Testis (tissue), 5 donors: ENCODE measurements at places on chromosomes 12 and 14. TPM values are rescaled to one million over a fixed set of nuclear protein-coding genes. Genes with fewer than 3 reads are reported as not detected.

Gene PGF
- 6.5 TPM for total RNA-seq

Gene KCNC2
- total RNA-seq, result 0.39 TPM

Gene FOXN4
- total RNA-seq, result 9.0 TPM

GRCh38 chr14:24434036-24434435, 4.3 kb downstream of the KHNYN start:
- no peak overlapping the region for H3K4me3 ChIP-seq
- H3K4me1 ChIP-seq, result peaks cover 25% of the 10 kb centered on the region
- H3K27me3 ChIP-seq, result no peaks in the 10 kb centered on the region
- H3K36me3 ChIP-seq, result no peaks in the 10 kb centered on the region
- DNase-seq, result no peak

GRCh38 chr14:24938593-24938992, 111.4 kb downstream of the STXBP6 start:
- no peaks in the 10 kb centered on the region for H3K36me3 ChIP-seq
- no peaks in the 10 kb centered on the region for H3K27me3 ChIP-seq
- no peak for DNase-seq
- H3K27ac ChIP-seq, result no peak overlapping the region

GRCh38 chr12:105201299-105201698, 34.7 kb downstream of the APPL2 start:
- DNase-seq, result no peak
- peaks cover 7% of the 10 kb centered on the region for H3K4me1 ChIP-seq
- H3K27me3 ChIP-seq, result no peaks in the 10 kb centered on the region

GRCh38 chr12:38516418-38516817, 199.8 kb downstream of the ALG10B start:
- no peaks in the 10 kb centered on the region for H3K36me3 ChIP-seq
- no peaks in the 10 kb centered on the region for H3K4me1 ChIP-seq
- H3K4me3 ChIP-seq, result no peak overlapping the region
- DNase-seq, result no peak

DNA sequence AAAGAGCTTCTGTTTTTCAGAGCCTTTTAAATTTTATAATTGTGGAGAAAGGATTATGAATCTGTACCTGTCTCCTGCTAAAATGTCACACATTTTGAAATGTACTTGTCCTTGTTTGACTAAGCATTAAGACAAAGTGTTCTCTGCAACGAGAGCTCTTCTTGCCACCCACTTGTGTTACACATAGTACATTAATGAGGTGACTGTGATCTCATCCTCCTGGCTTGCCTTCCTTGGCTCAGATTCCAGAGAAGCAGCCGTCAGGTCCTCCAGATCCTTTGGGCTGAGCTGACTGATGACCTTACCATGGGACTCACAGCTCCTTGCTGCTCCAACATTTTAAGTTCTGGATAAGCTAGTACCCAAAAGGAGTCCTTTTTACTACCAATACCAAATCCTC, 81.4 kb downstream of the BBS10 start:
- H3K27me3 ChIP-seq, result no peaks in the 10 kb centered on the region
- H3K4me1 ChIP-seq, result no peaks in the 10 kb centered on the region
- no peak for DNase-seq
- no peak overlapping the region for H3K27ac ChIP-seq
- H3K4me3 ChIP-seq, result no peak overlapping the region
- H3K36me3 ChIP-seq, result no peaks in the 10 kb centered on the region

DNA sequence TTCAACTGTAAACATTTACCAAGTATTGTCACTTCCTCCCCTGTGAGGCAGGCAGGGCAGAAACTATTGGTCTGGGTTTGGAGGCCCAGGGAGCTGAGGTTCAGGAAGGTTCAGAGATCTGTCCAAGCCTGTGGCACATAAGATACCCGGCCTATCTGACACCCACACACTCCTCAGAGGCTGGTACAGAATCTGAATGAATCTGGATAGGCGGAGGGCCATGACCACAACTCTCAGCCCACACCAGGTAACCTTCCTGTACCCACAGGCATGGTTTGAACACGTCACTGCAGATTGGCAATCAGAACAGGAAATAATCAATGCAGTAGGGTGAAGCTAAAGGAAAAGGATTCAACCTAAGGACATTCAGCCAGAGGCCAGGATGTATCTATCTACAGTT, 92.8 kb upstream of the TMCC3 start:
- no peaks in the 10 kb centered on the region for H3K36me3 ChIP-seq
- no peak overlapping the region for H3K27ac ChIP-seq
- no peaks in the 10 kb centered on the region for H3K27me3 ChIP-seq
- no peak overlapping the region for H3K4me3 ChIP-seq
- no peaks in the 10 kb centered on the region for H3K4me1 ChIP-seq

GRCh38 chr12:77774761-77775160, 55.9 kb upstream of the NAV3 start:
- H3K27me3 ChIP-seq, result no peaks in the 10 kb centered on the region
- no peak overlapping the region for H3K4me3 ChIP-seq
- no peaks in the 10 kb centered on the region for H3K4me1 ChIP-seq
- no peaks in the 10 kb centered on the region for H3K36me3 ChIP-seq
- H3K27ac ChIP-seq, result no peak overlapping the region
- no peak for DNase-seq

GRCh38 chr12:76962099-76962498, 83.3 kb upstream of the CSRP2 start:
- no peak overlapping the region for H3K4me3 ChIP-seq
- no peaks in the 10 kb centered on the region for H3K4me1 ChIP-seq
- no peaks in the 10 kb centered on the region for H3K36me3 ChIP-seq

DNA sequence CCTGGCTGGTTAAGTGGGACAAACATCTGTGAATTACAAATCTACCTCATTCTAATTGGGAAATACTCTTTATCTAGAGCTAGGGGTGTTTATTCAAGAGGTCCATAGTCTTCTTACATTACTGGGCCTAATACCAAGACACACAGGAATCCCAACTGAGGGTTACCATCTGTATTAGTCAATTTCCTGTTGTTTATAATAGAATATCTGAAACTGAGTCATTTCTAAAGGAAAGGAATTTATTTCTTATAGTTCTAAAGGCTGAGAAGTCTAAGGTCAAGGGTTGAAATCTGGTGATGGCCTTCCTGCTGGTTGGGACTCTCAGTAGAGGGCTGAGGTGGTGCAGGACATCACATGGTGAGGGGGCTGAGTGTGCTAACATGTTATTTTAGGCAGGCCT, 36.0 kb downstream of the RTRAF start:
- no peak for DNase-seq
- no peaks in the 10 kb centered on the region for H3K36me3 ChIP-seq
- H3K4me1 ChIP-seq, result no peaks in the 10 kb centered on the region
- no peak overlapping the region for H3K4me3 ChIP-seq
- H3K27me3 ChIP-seq, result no peaks in the 10 kb centered on the region

- no peak for DNase-seq
- H3K36me3 ChIP-seq, result no peaks in the 10 kb centered on the region
- no peaks in the 10 kb centered on the region for H3K4me1 ChIP-seq
- no peak overlapping the region for H3K4me3 ChIP-seq
- no peaks in the 10 kb centered on the region for H3K27me3 ChIP-seq
Observed at GRCh38 chr14:62436261-62436660, 609.0 kb downstream of the KCNH5 start.

DNA sequence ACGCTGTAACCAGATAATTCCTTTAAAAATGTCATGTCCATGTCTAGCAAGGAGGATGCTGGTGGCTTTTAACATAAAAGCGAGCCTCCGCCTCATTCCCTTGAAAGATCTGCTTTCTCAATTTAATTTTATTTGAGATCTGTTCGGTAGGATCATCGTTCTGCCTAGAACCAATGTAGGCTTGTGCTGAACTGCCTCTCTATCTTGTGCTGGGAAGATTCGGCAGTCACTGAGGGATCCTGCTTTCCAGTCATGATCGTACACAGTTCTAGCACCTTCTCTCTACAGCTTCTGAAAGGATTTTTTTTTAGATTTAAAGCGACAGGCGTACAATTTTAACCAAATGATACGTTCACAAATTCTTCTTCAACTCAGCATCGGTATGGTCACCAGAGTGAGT, 54.3 kb downstream of the PEBP1 start:
- H3K27me3 ChIP-seq, result no peaks in the 10 kb centered on the region
- H3K27ac ChIP-seq, result peak overlapping the region; percentile 87
- peak; percentile 40 for DNase-seq
- H3K4me3 ChIP-seq, result peak overlapping the region; percentile 48
- peaks cover 3% of the 10 kb centered on the region for H3K4me1 ChIP-seq
- H3K36me3 ChIP-seq, result no peaks in the 10 kb centered on the region
